ENCODE measurements at places on chromosomes 1 and 21.

- no peak for DNase-seq
Observed at GRCh38 chr1:54955359-54955758, 25.1 kb upstream of the TMEM61 start.

- DNase-seq = no peak
Observed at GRCh38 chr1:162497104-162497722, 405 bp upstream of the UHMK1 start.

- DNase-seq = no peak
Observed at GRCh38 chr1:164325786-164326185, 233.2 kb upstream of the PBX1 start.

GRCh38 chr1:215040190-215040589 lies 42.3 kb upstream of the KCNK2 start:
- no peak for DNase-seq

GRCh38 chr21:39452970-39453342 lies 1.2 kb downstream of the SH3BGR start:
- DNase-seq = no peak

GRCh38 chr1:187443939-187444338 lies 615.2 kb downstream of the PLA2G4A start:
- DNase-seq = no peak

- peak; percentile 35 for DNase-seq
Observed at GRCh38 chr1:162070094-162070748, 730 bp downstream of the NOS1AP start.

GRCh38 chr21:15549671-15550070 lies 180.1 kb upstream of the USP25 start:
- DNase-seq = no peak

DNA sequence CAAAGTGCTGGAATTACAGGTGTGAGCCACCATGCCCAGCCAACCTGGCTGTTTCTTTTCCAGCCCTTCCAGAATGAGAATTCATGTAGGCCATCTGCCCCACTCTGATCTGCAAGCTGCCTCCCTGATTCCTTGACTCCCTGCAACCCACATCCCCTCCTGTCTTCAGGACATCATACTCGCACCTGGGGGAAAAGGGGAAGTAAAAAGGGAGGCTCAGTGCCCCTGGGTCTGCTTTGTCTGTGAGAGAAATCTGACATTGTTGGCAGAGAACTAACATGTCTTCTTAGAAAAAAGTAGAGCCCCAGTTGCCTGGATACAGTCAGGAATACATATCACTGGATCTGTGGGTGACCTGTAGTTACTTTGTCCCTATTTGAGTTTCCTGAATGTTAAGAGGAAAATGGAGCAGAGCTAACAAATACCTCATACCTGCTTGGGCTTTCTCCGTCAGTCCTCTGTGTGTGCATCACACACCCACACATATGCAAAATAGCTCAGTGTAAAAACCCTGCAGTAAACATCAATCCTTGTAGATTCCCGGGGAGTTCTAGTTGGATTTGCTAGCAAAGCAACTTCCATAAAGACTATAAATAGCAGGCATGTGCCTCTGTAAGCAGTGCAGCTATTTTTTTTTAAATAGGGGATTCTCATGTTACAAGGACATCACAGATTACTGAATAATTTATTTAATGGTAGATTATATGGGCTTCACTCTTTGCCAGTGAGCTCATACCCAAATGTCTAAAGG lies 62.9 kb downstream of the TEX35 start:
- DNase-seq = no peak

GRCh38 chr21:38945545-38946245 lies 140.0 kb downstream of the ETS2 start:
- no peak for DNase-seq

- no peak for DNase-seq
Observed at GRCh38 chr1:227763246-227764018, 28.2 kb downstream of the SNAP47 start.

DNA sequence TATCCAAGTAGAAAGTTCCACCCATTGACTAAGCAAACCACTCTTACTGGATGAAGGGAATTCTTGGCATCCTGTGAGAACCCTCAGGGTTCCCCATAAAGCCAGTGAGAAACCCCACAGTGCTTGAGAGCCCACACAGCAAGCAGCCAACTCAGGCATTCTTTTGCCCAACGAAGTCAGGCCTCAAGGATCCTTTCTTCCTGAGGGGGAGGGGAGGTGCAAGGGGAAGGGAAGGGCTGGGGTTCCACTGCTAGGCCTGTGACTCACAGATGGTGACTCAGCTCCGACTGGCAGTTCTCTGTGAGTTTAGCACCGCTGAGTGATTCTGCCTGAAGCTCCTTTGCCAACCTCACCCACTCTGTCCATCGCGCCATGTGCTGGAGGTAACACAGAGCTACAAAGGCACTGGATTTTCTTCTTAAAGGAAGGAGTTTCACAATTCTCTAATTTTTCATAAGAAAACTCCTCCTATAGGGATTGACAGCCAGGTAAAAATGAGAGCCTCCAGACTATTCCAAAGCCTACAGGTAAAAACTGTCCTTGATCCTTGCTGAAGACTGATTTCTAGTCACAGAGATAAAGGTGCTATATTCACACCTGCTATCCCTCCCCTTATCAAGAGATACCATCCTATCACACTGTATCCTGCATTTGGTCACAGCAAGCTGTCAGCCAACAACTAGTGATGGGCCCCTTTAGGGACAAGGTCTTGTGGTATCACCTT lies 4.8 kb downstream of the ENO1 start:
- peak; percentile 85 for DNase-seq

DNA sequence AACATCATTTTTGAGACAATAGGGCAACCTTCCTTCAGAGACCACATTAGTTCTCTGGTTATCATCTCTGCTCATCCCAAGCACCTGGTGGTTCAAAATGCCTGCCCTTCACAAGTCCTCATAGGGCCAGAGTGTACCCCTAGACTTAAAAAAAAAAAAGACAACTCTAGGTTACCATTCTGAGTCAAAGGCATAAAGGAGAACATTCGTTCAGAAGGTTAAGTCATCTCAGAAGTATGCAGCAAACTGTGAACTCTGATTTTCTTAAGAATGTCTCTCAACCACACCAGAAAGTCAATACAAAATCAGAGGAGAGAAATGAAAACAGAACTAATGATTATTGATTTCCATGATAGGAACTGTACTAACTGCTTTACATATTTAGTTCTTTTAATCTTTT lies 9.2 kb upstream of the BEND5 start:
- no peak for DNase-seq

DNA sequence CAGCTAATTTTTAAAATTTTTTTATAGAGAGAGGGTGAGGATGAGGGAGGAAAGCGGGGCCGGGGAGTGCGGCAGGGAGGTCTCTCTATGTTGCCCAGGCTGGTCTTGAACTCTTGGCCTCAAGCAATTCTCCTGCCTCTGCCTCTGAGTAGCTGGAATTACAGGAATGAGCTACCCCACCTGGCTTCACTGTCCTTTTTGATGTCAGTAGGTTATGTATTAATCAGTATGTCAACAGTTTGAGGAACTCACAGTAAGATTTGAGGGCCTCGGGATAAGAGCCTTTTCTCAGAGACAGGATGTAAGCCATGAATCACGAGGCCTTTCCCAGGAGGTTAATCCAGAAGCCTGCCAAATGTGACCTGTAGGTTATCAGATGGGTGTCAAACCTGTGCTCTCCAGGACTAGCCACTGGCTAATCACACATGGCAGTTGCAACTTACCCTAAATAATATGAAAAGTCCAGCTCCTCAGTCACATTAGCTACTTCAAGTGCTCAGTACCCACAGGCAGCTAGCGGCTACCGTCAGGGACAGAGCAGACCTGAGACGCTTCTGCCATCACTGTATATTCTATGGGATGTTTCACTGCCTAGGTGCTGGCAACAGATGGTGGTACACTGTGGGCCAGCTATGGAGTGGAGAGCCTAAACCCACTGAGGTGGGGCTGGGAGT lies 33.1 kb downstream of the TRIM67 start:
- no peak for DNase-seq

DNA sequence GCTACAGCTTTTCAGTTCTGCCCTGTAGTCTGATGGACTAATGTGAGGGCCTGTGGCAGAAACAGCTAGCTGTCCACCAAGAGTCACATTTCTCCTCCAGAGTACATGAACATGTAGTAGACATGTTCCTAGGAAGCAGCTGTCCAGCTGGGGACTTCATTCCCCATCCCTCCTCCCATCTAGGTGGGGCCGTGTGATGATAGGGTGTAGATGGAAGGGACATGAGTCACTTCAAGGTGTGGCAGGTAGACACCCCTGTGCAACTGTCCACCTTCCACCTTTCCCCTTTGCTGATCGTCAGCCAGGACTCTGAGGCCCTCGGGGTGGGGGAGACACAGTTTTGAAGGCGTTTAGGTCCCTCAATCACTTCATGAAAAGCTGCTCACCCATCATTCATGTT lies 3.6 kb upstream of the RD3 start:
- DNase-seq = no peak

- no peak for DNase-seq
Observed at GRCh38 chr1:103942029-103942428, 192.3 kb downstream of the AMY1C start.
